Kidney glomerular epithelial cell (primary cell): ENCODE measurements at places on chromosomes 2 and 18.

GRCh38 chr2:107592280-107592624, 234.4 kb upstream of the RGPD4 start:
- DNase-seq: no peak

- DNase-seq: no peak
Measured at GRCh38 chr2:42190191-42190590, 21.0 kb downstream of the EML4 start.

DNA sequence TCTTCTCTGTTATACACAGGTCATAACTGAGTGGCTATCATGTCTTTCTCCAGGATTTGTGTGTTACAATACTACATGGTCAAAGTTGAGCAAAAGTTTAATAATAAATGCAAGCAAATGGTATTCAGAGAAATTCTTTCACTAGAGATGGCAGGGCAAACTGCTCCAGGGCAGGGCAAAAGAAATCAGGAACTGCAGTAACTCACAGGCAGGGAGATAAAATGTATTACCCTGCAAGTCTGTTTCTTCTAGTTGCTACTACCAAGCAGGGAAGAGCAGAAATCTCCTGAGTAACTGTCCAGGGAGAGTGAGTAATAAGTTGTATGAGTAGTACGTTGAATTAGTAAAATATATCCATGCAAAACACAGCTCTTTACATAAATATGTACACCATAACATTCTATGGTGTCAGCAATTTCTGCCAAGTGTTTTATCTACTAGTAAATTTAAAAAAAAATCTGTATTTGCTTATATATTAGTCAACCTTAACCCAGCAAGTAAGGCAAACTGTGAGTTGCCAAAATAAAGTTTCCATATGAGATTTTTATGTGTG, 404.1 kb downstream of the ZEB2 start:
- DNase-seq: no peak

GRCh38 chr2:218805627-218806026, 23.7 kb downstream of the CYP27A1 start:
- DNase-seq: no peak

DNA sequence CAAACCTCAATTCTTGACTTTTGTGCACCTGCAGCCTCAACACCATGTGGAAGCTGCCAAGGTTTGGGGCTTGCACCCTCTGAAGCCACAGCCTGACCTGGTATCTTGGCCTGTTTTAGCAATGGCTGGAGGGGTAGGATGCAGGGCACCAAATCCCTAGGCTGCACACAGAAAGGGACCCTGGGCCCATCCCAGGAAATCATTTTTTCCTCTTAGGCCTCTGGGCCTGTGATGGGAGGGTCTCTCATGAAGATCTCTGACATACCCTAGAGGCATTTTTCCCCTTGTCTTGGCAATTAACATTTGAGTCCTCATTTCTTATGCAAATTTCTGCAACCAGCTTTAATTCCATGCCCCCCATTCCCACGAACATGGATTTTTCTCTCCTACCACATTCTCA, 10.2 kb downstream of the IL18R1 start:
- DNase-seq: no peak
